Pons (tissue), 1 donor: ENCODE measurements at places on chromosomes 3 and 15.

GRCh38 chr3:25038922-25039321 is 389.1 kb upstream of the RARB start:
- no peak for DNase-seq

- DNase-seq = no peak
Observed at GRCh38 chr3:166455744-166456143, 618.5 kb upstream of the BCHE start.

DNA sequence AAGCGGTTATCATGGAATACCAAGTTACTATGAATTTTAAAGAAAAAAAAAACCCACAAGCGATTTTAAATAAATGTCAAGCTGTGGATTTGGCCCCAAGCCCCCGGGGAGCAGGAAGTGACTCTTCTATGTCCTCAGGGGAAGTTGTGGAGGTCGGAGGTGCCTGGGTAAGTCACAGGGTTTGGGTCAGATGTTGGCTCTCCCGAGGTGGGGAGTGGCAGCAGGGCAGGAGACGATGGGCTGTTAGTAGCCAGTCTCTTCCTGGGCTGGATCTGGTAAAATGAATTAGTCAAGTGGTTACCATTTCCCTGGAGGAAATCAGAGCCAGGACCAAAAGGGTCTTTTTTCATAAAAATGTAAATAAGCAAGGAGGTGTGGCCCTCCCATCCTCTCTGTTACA is 316.7 kb downstream of the TLE3 start:
- no peak for DNase-seq

GRCh38 chr3:54882129-54882833 is 45.6 kb downstream of the LRTM1 start:
- no peak for DNase-seq

- DNase-seq = no peak
Observed at GRCh38 chr3:4060064-4060463, 243.1 kb upstream of the SETMAR start.
